ENCODE measurements at places on chromosomes 12 and 14. TPM values are rescaled to one million over a fixed set of nuclear protein-coding genes. Genes with fewer than 3 reads are reported as not detected.

Gene ACTR6
- 15.6 TPM for total RNA-seq

Gene KERA
- not detected for total RNA-seq

Gene TAS2R30
- total RNA-seq, result 0.23 TPM

Gene ANHX
- total RNA-seq, result not detected

Gene SPATS2
- 30.4 TPM for total RNA-seq

Gene SALL2
- 0.03 TPM for total RNA-seq

Gene KRT85
- not detected for total RNA-seq

Gene PLEKHG7
- not detected for total RNA-seq

Gene HOXC5
- total RNA-seq, result 0.70 TPM

Gene CD69
- total RNA-seq, result 0.16 TPM

Gene DGLUCY
- 24.9 TPM for total RNA-seq

Gene P2RX7
- total RNA-seq, result not detected

Gene C12orf56
- total RNA-seq, result not detected

Gene KIF5A
- not detected for total RNA-seq

Gene LRR1
- 67.1 TPM for total RNA-seq

Gene DBX2
- not detected for total RNA-seq

Gene MTA1
- 78.4 TPM for total RNA-seq

Gene FLRT2
- 6.7 TPM for total RNA-seq

Gene PTPN6
- 0.05 TPM for total RNA-seq

Gene FAIM2
- not detected for total RNA-seq

Gene PIWIL1
- total RNA-seq, result not detected

Gene PTGDR
- total RNA-seq, result not detected

Gene ASCL1
- not detected for total RNA-seq

Gene ADAM21
- 0.87 TPM for total RNA-seq

Gene ERBB3
- 1.4 TPM for total RNA-seq

Gene PKP2
- total RNA-seq, result 4.6 TPM

Gene ACSM4
- total RNA-seq, result not detected
